ENCODE measurements at places on chromosomes 7 and 10.
A peak's percentile ranks its signal among the peaks of the same experiment; 100 is the strongest.

DNA sequence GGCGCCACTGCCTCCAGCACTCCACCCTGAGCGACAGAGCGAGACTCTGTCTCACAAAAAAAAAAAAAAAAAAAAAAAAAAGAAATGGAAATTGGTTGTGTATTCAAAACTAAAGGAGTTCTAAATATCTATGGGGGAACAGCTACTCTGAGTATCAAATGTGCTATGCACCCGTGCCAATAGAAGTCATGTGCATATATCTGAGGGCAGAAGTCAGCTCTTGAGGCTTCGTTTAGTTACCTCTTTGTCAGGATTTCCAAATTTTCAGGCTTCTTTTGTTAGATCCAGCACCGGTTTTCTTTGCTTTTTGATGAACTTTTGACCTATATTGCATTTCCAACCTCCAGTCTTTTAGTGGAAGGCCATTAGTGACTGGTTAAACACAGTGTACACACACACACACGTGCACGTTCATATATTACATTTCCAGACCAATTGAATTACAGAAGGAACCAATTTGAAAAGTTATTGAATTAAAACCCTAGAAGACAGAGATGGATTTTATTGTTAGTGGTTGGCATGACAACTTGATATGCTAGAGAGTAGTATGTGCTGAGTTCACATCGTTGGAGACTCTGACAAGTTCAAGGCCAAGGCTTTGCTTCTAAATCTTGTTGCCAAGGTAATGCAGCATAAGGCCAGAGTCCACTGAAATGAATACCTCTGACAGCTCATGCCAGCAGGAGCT is 33.1 kb upstream of the ADD3 start:
- no peaks in the 10 kb centered on the region for H3K27me3 ChIP-seq
- no peak for DNase-seq
- H3K36me3 ChIP-seq: no peaks in the 10 kb centered on the region
- H3K27ac ChIP-seq: no peak overlapping the region
- no peak overlapping the region for H3K4me3 ChIP-seq

GRCh38 chr10:35561715-35562114 is 43.4 kb upstream of the GJD4 start:
- H3K27ac ChIP-seq: no peak overlapping the region
- no peaks in the 10 kb centered on the region for H3K4me1 ChIP-seq
- no peaks in the 10 kb centered on the region for H3K27me3 ChIP-seq
- DNase-seq: no peak
- no peaks in the 10 kb centered on the region for H3K36me3 ChIP-seq

DNA sequence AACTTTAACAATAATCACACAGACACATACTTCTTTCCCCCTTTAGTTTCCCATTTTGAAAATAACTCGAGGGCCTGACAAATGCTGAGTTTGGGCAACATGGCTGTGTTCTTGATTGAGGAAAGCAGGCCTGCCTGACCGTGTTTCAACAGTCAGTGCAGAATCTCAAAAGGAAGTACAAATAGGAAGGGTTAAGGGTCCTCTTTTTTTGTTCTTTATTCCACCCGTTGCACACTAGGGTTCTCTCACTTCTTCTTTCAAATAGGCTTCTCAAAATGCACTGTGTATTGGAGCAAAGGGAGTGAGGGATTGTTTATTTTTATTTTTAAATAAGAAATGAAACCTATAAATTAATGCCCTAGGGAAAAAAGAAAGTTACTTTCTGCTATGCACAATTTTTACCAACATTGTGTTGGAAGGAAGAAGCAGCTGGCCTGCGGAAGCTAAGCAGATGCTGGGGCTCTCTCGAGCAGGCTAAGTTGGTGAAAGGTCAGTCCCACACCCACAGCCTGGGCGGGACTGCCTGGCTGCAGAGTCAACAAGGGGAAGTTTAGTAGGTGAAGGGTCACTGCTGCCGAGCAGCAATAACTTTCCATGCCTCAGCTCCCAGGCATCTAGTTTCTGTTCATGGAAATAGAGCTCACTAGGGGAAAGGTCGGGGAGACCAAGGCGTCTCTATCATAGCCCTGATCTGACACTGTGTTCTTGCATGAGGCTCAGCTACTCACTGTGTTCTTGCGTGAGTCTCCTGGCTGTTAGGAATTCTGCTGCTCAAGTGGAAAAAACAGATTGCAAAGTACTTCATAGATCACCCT is 12.2 kb upstream of the PDK4 start:
- DNase-seq: peak; percentile 89
- no peak overlapping the region for H3K4me3 ChIP-seq
- no peaks in the 10 kb centered on the region for H3K36me3 ChIP-seq
- peak overlapping the region; percentile 82 for H3K27ac ChIP-seq

GRCh38 chr7:139914306-139915267 is 85.5 kb downstream of the TBXAS1 start:
- H3K27me3 ChIP-seq: no peaks in the 10 kb centered on the region
- peaks cover 4% of the 10 kb centered on the region for H3K4me1 ChIP-seq
- no peaks in the 10 kb centered on the region for H3K36me3 ChIP-seq
- H3K4me3 ChIP-seq: no peak overlapping the region

- no peak overlapping the region for H3K27ac ChIP-seq
- DNase-seq: no peak
- H3K36me3 ChIP-seq: no peaks in the 10 kb centered on the region
- peaks cover 2% of the 10 kb centered on the region for H3K27me3 ChIP-seq
- no peak overlapping the region for H3K4me3 ChIP-seq
Observed at GRCh38 chr10:84608126-84608525, 279.7 kb downstream of the CCSER2 start.

DNA sequence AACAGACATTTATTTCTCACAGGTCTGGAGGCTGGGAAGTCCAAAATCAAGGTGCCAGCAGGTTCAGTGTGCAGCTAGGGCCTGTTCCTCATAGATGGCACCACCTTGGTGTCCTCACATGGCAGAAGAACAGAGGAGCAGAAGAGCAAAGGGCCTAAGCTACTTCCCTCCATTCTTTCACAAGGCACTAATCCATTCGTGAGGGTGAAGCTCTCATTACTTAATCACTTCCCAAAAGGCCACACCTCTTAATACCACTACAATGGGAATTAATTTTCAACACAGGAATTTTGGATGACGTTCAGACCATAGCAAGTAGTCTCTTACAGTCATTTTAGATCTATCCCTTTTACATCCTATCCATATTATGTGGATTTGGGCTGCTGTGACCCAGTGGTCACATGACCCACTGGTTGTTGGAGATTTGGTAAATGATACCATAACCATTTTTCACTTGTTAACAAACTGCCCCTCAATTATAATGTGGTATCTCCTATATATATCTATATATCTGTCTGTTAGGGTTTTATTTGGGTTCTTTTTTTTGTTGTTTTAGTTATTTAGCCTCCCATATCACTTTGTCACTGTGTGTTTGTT is 63.4 kb downstream of the BBS9 start:
- no peaks in the 10 kb centered on the region for H3K27me3 ChIP-seq
- H3K27ac ChIP-seq: no peak overlapping the region
- H3K4me3 ChIP-seq: no peak overlapping the region
- no peak for DNase-seq
- H3K36me3 ChIP-seq: no peaks in the 10 kb centered on the region

DNA sequence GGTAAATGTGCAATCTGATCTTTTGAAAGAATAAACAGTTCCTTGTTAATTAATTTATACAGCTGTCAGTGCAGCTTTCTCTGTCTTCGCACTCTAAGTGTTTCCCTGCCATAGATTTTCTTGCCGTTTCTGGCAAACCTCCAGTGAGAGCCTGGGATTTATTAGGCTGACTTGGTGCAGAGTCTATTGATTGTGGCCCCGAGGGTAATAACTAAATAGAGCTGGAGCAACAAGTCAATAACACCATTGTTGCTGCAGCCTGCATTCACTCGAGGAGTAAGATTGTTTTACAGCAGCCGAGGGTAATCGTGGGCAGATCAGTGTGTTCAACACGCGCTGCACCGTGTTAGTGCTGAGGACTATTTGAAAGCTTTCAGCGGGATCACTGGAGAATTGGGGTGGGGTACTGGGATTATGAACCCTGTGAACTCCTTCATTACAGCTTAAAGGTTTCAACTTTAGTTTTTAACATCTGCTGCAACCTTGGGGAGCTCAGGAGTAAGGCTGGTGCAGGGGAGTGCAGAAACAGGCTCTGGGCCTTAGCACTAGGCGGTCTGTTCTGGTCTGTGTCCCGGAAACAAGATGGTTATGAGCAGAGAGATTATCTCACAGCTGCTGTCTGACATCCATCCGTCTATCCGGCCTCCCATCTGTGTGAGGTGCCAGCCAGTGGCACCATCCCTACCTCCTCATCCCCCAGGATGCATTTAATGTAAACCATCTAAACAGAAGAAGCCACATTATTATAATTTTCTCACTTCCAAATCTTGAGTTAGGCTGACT is 174.0 kb upstream of the TCF7L2 start:
- H3K36me3 ChIP-seq: no peaks in the 10 kb centered on the region
- DNase-seq: no peak
- no peaks in the 10 kb centered on the region for H3K27me3 ChIP-seq
- H3K4me3 ChIP-seq: no peak overlapping the region

GRCh38 chr7:24192691-24193090 is 91.3 kb upstream of the NPY start:
- H3K4me1 ChIP-seq: no peaks in the 10 kb centered on the region
- H3K4me3 ChIP-seq: no peak overlapping the region
- no peaks in the 10 kb centered on the region for H3K27me3 ChIP-seq
- no peaks in the 10 kb centered on the region for H3K36me3 ChIP-seq
- no peak for DNase-seq
- no peak overlapping the region for H3K27ac ChIP-seq

DNA sequence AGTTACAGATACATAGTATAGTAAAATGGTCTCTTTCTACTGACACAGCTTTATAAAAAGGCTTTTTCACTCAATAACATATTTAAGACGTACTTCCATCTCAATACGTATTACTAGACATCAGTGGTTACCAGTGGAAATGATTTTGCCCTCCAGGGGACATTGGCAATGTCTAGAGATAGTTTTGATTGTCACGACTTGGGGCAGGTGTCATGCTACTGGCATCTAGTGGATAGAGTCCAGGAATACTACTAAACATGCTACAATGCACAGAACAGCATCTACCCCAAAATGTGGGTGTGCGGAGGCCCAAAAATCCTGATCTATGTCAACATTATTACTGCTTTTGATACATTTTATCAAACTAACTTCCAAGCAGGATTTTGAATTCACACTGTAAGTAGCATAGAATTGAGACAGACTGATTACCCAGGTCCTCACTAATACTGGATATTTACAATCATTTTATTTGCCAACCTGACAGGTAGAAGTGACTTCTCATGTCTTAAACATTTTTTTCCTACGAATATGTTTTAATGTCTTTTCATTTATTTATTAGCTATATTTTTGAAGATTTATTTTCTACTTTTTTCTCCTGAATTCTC is 53.8 kb downstream of the HGF start:
- H3K36me3 ChIP-seq: no peaks in the 10 kb centered on the region
- H3K27ac ChIP-seq: no peak overlapping the region
- H3K4me3 ChIP-seq: no peak overlapping the region
- H3K27me3 ChIP-seq: no peaks in the 10 kb centered on the region
- DNase-seq: no peak

DNA sequence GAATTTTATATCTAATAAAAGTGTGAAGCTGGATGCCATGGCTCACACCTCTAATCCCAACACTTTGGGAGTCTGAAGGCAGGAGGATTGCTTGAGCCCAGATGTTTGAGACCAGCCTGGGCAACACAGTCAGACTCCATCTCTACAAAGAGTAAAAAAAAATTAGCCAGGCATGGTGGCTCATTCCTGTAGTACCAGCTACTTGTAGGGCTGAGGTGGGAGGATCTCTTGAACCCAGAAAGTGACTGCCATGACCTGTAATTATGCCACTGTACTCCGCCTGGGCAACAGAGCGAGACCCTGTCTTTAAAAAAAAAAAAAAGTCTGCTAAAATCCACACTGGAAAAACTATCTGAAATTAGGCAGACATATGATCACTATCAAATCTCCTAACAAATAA is 7.6 kb downstream of the JMJD1C start:
- H3K27me3 ChIP-seq: no peaks in the 10 kb centered on the region
- no peak overlapping the region for H3K27ac ChIP-seq
- H3K4me1 ChIP-seq: no peaks in the 10 kb centered on the region
- no peaks in the 10 kb centered on the region for H3K36me3 ChIP-seq
- H3K4me3 ChIP-seq: no peak overlapping the region
- DNase-seq: no peak

DNA sequence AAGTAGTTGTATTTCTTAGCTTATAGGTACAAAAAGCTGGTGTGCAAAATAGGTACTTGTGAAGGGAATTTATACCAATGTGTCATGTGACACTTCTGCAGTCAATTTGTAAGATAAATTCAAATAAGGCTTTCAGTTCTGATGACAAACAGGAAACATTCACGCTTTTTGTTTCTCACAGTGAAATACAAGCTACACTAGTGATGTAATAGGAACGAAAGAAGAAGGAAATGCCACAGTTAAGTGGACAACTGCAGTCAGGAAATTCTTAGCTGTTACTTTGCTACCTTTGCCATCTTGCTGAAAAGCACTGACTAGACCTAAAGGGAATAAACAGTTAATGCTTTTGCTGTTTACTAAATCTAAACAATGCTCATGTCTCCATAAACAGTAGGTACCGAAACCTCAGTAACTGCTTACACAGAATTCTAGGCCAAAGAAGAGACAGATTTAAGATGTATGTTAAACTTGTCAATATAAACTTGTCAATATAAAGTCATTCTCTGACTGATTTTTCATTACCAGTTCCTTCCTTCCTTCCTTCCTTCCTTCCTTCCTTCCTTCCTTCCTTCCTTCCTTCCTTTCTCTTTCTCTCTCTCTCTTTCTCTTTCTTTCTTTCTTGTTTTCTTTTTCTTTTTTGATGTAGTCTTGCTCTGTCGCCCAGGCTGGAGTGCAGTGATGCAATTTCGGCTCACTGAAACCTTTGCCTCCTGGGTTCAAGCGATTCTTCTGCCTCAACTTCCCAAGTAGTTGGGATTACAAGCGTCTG is 10.1 kb downstream of the OTUD1 start:
- no peaks in the 10 kb centered on the region for H3K4me1 ChIP-seq
- H3K36me3 ChIP-seq: no peaks in the 10 kb centered on the region
- DNase-seq: no peak
- H3K27me3 ChIP-seq: no peaks in the 10 kb centered on the region
- H3K4me3 ChIP-seq: no peak overlapping the region
- H3K27ac ChIP-seq: no peak overlapping the region

GRCh38 chr7:117153016-117153545 is 169.8 kb downstream of the WNT2 start:
- no peaks in the 10 kb centered on the region for H3K27me3 ChIP-seq
- H3K4me3 ChIP-seq: no peak overlapping the region
- no peaks in the 10 kb centered on the region for H3K4me1 ChIP-seq
- no peak for DNase-seq
